ENCODE measurements at places on chromosomes 7 and 10. TPM values are rescaled to one million over a fixed set of nuclear protein-coding genes. Genes with fewer than 3 reads are reported as not detected.
A peak's percentile ranks its signal among the peaks of the same experiment; 100 is the strongest.

SPDYE8 gene
- not detected for total RNA-seq

FAM25A gene
- not detected for total RNA-seq

SHTN1 gene
- 3.0 TPM for total RNA-seq

FAM180A gene
- 121 TPM for total RNA-seq

GBX1 gene
- total RNA-seq = not detected

USP6NL gene
- total RNA-seq = 20.5 TPM

GRCh38 chr7:55476852-55477780, 95.2 kb downstream of the VOPP1 start:
- no peak for DNase-seq

GRCh38 chr7:90931986-90932916, 332.0 kb upstream of the FZD1 start:
- no peak for DNase-seq

- DNase-seq = no peak
These were observed 53.5 kb downstream of the BMS1 start for GRCh38 chr10:42836096-42836495.

DNA sequence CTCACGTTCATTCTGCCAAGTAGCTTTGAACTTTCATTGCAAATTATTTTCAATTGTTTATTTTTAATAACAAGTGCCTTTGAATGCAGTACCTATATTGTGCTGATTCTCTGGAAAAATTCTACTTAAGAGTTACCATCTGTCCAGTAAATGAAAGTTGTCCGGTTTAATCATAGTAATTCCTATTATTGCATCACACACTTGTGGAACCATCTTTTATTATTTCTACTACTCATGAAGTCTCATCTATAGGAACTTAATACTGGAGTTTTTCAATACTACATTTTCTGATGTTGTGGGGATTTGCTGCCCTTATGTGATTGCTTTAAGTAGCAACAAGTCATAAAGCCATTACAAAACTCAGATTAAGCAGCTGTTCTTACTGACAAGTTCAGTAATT, 16.5 kb upstream of the SKAP2 start:
- DNase-seq = no peak

- no peak for DNase-seq
These were observed 99.6 kb downstream of the SVIL start for GRCh38 chr10:29535012-29535777.

DNA sequence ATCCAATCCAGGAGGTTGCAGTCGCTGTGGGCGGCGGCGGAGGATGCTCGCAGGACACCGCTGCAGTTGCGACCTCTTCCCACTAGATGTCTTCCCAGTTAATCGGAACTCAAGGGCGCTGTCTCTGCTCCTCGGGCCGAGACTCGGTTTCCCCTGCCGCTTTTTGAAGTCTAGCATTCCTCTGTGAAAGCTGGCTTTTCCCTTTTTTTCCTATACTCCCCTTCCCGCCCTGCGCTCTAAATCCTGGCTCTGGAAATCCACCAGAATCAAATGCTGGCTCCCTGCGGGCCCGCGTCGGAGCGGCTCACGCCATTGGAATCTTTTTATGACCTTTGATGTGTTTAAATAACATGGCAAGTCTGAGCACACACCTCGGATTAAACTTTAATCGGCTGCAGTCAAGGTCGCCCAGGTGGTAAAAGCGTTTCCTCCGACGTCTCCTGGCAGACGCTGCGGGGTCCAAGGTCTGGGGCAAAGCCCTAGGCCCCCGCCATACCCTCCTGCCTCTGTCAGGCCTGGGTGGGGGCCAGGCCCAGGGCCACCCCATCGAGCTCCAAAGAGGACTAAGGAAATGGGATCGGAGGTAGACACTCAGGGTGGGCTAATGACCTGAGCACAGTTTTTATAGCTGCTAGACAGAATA, 10.7 kb upstream of the HOXA13 start:
- DNase-seq = no peak

- no peak for DNase-seq
These were observed 30.9 kb upstream of the LMTK2 start for GRCh38 chr7:98075801-98076200.

DNA sequence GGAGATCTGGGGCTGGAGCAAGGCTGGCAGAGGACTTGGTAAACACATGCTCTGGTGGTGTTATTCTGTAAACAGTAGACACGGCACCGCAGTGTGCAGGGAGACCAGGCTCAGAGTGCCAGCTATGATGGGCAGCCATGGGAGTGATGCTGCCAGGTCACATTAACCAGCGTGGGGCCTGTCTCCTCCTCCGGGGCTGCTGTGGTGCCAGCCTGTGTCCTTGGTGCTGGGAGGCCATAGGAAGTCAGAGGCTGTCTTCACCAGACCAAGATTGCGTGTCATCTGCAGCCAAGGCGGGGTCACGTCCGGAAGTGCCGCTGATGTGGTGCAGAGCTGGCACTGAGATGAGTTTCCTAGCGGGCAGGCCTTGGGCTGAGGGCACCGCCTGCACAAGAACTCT, 236.0 kb downstream of the GLRX3 start:
- DNase-seq = peak; percentile 35

DNA sequence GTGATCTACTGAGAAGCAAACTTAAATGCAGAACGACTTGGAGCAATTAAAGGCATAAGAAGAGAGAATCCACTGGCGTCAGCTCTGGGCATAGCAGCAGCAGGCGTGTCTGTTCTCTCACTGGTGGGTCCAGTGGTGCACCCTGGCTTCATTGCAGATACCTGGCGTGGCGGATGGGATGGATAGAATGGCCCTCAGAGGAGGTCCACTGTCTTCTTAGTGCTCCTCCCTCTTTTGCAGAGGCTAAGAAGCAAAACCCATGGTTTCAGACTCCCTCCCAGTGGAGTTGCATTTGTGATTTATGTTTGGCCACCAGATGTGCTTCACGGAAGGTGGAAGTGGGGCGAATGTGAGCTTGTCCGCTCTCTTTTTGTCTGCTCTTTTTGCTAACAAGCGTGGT, 28.4 kb upstream of the PRKAG2 start:
- DNase-seq = no peak

- DNase-seq = peak; percentile 97
These were observed 28.1 kb upstream of the ELN start for GRCh38 chr7:73999664-74000435.

DNA sequence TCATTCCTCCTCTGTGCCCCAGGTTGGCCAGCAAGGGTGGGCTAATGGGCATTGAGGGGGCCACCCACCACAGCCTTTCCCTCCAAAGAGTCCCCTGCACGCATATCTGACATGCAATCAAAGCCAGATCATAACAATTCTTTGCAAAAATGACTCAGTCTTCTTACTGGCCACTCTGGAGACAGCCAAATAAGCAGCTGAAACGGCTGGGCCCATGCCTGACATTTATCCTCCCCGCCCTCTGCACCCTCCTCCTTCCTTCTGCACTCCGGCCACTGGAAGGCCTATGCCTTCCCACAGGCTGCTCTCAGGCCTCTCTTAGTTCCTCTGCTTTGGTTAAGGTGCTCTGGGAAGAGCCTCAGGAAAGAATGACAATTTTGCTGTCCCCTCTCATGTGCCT, 29.2 kb upstream of the NPFFR1 start:
- DNase-seq = no peak

DNA sequence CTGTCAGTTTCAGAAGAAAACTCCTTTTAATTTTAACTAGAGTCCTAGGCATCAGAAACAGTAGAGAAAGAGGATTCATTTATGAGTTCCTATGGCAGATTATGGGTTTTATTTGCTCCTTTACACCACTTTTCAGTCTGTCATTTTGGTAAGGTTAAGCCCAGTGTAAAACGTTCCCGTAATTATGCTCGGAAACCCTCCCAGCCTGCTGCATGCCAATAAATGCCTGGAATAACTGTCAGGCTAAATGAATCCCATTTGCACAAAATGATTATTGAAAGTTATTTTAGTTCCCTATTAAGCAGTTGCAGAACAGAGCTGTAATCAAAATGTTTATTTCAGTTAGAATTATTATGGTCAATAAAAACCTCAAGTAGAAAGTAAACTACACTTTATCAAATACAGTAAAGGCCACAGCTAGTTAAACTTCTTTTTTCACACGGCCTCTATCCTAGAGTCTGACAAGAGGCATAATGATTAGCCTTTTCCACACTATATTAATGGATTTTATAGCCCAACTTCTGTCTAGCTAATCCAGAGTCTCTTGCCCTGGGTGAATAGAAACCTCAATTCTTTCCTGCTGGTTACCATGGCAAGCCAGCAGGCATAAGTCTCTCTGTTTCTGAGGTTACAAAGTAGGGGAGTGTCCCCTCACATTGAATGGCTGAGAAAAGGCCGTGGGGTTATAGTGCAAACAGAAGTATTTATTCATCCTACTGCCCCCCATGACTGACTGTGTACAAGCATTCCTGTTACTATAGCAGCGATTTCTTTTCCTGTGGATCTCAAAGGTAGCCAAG, 80.8 kb upstream of the NPVF start:
- DNase-seq = no peak

GRCh38 chr10:72792288-72792687, 100.3 kb downstream of the MCU start:
- DNase-seq = no peak

DNA sequence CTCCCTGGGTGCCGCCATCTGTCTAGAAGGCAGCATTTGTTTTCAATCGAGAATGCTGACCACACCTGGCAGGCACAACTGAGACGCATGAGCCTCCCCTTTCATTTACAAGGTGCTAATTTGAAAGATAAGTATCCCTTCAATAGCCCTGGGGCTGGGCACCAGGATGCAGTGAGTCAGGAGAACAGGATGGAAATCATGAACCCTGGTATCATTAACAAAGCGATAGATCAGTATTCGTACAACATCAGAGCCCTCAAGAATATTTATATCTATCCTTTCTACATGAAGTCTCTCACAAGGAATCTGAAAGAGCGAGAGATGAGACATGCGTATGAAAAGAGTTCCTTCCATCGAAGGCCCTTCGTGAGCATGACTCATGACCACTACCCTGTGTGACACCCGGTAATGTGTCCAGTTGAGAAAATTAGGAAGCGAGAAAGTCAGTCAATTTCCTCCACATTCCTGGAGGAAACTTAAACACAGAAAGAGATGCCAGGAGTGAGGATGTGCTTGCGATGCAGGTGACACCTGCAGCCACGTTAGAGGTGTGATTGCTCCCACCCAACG, 123.1 kb upstream of the PITRM1 start:
- DNase-seq = no peak

GRCh38 chr10:31320550-31321211, 1.7 kb downstream of the ZEB1 start:
- DNase-seq = peak; percentile 77

DNA sequence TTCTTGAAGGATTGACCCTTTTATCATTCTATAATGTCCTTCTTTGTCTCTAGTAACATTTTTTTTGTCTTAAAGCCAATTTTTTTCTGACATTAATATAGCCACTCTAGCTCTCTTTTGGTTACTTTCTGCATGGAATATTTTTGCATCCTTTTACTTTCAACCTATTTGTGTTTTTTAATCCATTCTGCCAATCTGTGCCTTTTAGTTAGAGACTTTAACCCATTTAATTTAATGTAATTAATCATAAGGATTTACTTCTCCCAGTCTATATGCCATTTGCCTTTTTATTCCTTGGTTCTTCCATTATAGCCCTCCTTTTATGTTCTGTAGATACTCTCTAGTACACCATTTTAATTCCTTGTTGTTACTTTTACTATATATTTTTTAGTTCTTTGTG, 32.7 kb upstream of the RABGEF1 start:
- no peak for DNase-seq

- DNase-seq = peak; percentile 53
These were observed 69.0 kb downstream of the CREM start for GRCh38 chr10:35195361-35196306.

DNA sequence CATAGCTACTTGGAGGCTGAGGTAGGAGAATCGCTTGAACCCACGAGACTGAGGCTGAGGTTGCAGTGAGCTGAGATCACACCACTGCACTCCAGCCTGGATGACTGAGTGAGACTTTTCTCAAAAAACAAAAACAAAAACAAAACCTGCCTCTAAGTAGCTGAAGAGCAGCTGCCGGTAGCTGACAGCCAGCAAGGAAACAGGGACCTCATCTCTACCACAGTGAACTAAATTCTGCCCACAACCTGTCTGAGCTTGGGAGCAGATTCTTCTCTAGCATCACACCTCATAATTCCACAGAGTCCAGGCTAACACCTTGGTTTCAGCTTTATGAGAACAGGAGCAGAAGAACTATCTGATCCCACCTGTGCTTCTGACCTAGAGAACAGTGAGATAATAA, 246.2 kb downstream of the KCND2 start:
- DNase-seq = no peak

DNA sequence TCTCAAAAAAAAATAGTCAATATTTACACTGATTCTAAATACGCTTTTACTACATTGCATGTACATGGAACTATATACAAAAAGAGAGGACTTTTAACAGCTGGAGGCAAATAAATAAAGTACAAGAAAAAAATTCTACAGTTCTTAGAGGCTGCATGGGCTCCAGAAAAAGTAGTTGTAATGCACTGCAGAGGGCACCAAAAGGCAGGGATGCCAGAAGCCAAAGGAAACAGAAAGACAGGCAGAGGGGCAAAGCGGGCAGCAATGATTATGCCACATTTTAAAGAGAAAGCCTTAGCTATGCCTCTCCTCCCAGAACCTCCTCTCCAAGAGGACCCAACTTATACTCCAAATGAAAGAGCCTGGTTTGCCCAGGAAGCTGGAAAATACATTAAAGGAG, 11.6 kb upstream of the ADCK2 start:
- no peak for DNase-seq

DNA sequence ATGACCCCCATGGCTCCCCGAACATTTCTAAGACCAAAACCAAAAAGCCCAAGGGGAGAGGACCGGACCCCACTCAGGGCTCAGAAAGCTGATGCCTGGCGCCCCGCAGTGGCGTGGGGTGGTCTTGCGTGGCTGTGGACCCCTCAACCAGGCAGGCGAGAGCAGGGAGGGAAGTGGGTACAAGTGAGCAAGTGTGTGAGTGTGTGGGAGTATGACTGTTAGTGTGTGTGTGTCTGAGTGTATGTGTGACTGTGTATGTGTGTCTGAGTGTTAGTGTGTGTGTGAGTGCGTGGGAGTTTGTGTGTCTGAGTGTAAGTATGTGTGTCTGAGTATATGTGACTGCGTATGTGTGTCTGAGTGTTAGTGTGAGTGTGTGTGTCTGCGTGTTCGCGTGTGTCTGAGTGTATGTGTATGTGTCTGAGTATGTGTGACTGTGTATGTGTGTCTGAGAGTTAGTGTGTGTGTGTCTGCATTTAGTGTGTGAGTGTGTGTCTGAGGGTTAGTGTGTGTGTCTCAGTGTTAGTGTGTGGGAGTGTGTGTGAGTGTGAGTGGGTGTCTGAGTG, 34.0 kb upstream of the INSIG1 start:
- no peak for DNase-seq

DNA sequence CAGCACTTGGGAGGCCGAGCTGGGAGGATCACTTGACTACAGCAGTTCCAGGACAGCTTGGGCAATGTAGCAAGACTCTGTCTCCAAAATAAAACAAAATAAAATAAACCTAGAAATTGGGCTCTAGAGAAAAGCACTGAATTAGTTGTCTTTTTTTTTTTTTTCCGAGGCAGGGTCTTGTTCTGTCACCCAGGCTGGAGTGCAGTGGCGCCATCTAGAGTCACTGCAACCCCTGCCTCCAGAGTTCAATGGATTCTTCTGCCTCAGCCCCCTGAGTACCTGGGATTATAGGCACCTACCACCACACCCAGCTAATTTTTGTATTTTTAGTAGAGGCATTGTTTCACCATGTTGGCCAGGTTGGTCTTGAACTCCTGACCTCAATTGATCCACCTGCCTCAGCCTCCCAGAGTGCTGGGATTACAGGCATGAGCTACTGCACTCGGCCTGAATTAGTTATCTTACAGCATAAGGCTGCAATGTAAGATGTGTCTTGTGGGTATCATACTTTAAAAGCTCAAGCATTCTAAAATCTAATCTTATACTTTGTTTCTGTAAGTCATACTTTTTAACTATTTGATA, 12.8 kb downstream of the MEIG1 start:
- no peak for DNase-seq

GRCh38 chr7:100855515-100855914, 3.0 kb downstream of the SLC12A9 start:
- DNase-seq = no peak
